ENCODE measurements at places on chromosomes 6 and 20.

DNA sequence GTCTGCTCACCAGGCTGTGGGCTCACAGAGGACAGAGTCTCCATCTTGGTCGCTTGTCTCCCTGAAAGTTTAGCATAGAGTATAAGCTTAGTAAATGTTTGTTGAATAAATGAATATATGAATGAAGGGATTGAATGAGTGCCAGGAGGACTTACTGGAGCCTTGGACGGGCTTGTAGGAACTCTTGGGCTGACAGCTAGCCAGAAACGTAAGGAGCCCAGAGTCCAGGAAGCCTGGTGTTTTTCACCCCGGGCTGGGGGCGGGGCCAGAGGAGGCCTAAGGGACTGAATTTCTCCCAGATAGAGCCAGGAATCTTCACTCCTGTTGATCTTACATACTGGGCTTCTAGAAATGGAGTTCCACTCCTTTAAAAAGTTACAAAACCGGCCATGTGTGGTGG is 68.5 kb upstream of the SRSF6 start:
- no peak for DNase-seq

- DNase-seq, result no peak
Measured at GRCh38 chr6:113594726-113595125, 262.4 kb upstream of the MARCKS start.

DNA sequence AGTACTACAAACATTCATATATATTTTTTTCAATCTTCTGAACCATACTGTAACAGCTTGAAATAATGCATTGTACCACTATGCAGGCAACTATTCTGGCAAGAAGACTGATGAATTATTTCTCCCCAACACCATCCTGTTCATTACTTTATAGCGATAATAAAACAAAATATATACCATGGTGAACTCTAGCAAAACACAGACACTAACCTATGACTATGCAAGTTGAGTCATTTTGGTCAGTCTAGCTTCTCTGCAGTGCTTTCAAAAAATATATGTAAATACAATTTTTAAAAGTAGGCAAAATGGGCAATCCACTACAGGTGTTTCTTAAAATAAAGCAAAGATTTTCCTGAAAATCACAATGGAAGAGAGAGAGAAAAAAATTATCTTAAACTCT is 20.3 kb downstream of the PHIP start:
- DNase-seq, result no peak

DNA sequence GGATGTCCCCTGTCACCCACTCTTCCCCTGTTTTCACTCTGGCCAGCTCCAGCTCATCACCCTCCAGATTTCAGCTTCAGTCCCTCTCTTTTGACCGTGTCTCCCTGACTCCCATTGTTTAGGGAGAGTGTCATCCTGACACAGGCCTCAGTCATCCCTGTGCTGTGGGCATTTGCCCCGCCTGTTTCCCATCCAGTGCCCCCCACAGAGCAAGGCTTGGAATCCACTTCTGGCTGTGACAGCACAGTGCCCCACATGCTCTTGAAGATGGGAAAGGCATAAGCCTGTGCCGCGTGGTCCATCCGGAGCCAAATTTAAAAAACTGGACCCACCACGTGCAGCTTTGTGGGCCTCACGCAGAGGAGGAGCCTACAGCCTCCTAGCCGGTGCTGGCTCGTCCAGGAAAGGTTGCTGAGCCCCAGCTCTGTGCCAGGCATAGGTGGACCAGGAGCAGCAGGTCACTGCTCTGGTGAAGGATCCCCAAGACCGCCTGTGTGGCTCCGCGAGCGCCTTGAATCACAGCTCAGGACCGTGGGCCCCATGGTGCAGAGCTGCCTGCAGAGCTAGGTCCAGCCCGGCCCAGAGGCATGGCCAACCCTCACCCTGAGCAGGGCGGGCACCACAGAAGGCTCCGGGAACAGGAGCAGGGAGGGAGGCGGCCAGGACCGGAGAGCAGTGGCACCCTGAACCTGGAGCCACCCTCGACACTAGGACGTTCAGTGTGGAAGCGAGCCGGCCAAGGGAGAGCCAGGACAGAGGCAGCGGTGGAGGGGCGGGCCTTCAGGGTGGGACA is 172.8 kb downstream of the CDH4 start:
- no peak for DNase-seq

DNA sequence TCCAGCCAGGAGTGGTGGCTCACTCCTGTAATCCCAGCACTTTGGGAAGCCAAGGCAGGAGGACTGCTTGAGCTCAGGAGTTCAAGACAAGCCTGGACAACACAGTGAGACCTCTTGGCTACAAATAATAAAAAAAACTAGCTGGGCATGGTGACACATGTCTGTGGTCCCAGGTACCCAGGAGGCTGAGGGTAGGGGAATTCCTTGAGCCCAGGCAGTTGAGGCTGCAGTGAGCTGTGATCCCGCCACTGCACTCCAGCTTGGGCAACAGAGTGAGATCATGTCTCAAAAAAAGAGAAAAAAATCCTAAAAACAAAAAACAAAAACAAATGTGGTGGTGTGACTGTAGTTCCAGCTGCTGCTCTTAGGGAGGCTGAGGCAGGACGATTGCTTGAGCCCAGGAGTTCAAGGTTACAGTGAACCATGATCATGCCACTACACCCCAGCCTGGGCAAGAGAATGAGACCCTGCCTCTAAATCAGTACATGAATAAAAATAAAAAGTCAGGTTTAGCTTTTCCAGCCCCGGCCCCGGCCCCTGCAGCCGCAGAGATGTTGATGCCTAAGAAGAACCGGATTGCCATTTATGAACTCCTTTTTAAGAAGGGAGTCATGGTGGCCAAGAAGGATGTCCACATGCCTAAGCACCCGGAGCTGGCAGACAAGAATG is 13.5 kb upstream of the SNRPC start:
- no peak for DNase-seq

DNA sequence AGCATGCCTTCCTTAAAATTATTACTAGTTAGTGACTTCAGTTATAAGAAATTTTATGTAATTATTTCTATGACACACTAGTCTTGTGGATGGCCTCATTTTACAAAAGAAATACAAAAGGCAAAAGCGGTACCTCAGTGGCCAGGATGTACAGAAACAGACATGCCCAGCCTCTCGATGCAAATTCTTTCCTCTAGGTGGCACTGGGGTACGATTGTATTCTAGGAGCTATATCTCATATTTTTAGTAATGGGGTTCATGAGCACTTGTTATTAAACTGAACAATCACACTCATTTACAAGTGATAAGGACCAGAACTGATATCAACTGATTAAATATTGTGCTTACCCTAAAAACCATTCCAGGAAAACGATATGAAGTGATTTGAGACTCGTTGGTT is 59.8 kb downstream of the SOD2 start:
- no peak for DNase-seq

Data from HuH-7.5 (cell line).